ENCODE measurements at places on chromosomes 3 and 15.

DNA sequence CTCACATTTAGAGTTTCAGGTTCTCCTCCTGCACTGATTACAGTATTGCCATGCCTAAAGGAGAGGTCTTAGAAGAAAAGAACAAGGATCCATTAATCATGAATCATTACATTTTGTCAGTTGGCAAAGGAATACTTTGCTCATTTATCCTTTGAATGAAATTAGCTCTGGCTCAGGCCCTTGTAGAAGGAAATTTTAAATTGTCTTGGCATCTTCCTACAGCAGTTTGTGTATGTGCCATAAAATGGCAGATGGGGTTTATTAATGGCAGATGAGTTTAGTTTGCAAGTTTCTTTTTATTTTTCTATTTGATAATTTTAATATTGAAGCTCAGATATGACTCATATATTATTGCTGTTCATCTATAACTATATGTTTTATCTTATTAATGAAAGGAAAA lies 181.2 kb upstream of the EPHA3 start:
- no peak for DNase-seq

GRCh38 chr3:157089455-157090221 lies 70.3 kb downstream of the CCNL1 start:
- DNase-seq = no peak

GRCh38 chr3:99713440-99713839 lies 75.0 kb downstream of the COL8A1 start:
- DNase-seq = no peak

- DNase-seq = peak; percentile 51
Measured at GRCh38 chr3:14467814-14468620, 65.6 kb downstream of the SLC6A6 start.

- DNase-seq = no peak
Measured at GRCh38 chr3:16448639-16449070, 64.8 kb downstream of the RFTN1 start.

DNA sequence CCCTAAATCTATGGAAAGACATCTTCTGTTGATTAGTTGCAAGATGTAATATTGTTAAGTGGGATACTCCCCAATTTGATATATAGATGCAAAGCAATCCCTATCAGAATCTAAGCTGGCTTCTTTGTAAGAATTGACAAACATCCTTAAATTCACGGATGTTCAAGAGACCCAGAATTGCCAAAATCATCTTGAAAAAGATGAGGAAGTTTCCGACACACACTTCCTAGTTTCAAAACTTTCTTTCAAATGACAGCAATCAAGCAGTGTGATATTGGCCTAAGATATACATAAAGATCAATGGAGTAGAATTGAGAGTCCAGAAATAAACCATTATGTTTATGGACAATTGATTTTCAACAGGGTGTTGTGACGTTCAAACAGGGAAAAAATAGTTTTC lies 383.6 kb downstream of the LPP start:
- no peak for DNase-seq

DNA sequence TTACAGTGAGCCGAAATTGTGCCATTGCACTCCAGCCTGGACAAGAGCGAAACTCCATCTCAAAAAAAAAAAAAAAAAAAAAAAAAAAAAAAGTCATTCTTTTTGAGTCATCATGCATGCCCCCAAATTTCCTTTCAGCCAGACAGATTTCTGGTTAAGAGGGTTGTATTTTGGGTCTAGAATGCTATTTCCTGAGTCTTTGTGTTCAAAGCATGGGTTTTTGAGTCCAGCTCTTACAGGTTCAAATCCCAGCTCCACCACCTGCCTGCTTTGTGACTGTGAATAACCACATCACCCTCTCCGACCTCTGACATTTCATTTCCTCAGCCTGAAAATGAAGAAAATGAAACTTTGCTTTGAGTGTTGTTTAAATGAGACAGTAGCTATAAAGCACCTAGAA lies 9.3 kb upstream of the C15orf61 start:
- no peak for DNase-seq

DNA sequence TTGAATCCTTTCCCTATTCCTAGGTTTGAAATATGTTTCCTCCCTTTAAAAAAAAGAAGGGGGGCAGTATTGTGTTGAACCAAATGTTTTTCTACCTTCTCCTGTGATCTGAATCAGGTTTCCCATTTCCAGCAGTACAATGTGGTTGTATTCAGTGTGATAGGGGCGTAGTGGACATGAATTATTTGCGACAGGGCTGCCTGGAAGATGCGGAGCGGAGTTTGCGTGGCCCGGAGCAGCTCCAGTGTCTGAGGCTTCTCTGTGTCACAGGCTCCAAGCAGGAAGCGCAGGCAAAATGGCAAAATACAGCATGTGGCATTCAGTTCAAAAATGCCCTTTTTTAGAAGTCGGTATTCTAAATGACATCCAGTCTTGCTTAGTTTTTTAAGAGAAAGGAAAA lies 154.4 kb downstream of the PGPEP1L start:
- DNase-seq = peak; percentile 85

- DNase-seq = no peak
Measured at GRCh38 chr15:90493647-90494046, 36.1 kb upstream of the CRTC3 start.

- DNase-seq = peak; percentile 14
Measured at GRCh38 chr3:5195605-5196004, 8.1 kb downstream of the EDEM1 start.

- no peak for DNase-seq
Measured at GRCh38 chr3:181782306-181782954, 70.7 kb downstream of the SOX2 start.

GRCh38 chr3:99246010-99246654 lies 344.6 kb upstream of the DCBLD2 start:
- no peak for DNase-seq

- DNase-seq = no peak
Measured at GRCh38 chr15:69375151-69375790, 38.9 kb upstream of the KIF23 start.

GRCh38 chr3:182201456-182202168 lies 489.9 kb downstream of the SOX2 start:
- DNase-seq = no peak

DNA sequence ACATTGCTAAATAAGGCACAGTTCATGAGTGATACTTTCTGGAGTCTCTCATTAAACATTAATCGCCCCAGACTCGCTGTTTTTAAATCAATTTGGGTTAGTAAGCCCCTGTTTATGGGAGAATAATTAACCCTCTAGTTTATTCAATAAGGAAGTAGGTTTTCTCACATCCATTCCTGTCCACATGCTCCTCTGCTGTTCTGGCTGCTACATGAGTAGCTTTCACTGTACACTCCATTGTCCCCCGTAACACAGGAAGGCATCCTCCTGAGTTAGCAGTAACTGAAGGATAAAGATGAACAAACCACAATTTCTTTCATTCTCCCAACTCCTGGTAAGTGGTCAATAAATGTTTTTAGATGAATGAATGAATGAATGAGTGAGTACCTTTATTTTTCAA lies 378.5 kb downstream of the DIPK2A start:
- no peak for DNase-seq

DNA sequence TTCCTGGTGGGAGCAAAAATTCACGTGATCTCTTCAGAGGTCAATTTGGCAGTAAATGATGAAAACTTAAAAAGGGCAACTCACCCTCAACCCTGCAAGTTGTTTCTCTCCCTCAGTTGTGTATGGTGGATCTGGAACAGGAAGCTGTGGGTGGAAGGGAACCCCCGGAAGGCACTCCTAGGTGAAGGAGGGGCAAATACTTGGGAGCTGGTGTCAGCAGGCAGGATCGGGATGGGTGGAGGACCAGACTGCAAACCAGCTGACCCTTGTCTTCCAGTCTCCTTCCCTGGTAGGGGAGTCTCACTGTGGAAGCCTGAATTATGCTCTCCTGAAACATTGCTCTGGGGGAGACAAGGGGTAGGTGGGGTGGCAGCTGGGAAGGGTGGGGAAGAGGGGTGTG lies 33.5 kb downstream of the PRR23E start:
- DNase-seq = no peak

DNA sequence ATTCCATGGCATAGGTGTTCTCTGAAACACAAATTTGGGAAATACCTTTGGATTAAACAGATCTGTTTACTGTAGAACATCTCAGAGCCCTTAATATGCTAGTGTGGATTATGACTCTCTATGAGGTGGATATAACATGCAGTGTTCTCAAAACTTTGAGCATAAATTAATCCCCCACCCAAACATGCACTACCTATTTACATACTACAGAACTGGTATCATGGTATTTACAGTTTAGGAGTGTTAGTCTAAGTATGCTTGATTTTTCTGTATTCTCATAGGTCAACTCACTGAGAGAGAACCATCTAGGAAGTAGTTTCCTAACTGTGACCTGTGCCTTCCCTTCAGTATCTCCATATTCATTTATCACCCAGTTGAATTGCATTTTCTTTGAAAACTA lies 30.9 kb upstream of the ZNF609 start:
- DNase-seq = no peak

GRCh38 chr15:96977886-96978285 lies 647.4 kb downstream of the NR2F2 start:
- no peak for DNase-seq

DNA sequence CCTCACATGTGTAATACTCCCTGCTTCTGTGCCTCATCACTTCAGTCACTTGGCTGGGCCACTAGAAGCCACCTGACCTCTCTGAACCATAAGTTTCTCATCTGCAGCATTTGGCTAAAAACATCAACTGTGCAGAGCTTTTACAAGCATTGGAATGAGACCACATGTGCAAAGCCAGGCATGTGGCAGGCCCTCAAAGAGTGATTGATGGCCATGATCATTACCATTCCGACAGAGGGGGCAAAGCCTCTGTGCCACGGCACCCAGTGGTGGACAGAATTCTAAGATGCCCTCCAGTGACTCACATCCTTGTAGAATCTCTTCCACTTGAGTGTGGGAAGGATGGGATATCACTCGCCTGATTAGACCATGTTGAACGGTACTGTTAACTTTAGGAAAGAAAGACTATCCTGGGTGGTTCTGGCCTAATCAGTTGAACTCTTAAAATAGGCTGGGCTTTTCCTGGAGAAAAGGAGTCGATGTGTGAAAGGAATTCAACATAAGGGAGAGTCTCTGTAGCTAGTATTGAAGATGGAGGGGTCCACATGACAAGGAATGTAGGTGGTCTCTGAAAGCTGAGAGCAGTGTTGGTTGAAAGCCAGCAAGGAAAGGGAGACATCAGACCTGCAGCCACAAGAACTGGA lies 13.5 kb downstream of the CDCP1 start:
- no peak for DNase-seq

DNA sequence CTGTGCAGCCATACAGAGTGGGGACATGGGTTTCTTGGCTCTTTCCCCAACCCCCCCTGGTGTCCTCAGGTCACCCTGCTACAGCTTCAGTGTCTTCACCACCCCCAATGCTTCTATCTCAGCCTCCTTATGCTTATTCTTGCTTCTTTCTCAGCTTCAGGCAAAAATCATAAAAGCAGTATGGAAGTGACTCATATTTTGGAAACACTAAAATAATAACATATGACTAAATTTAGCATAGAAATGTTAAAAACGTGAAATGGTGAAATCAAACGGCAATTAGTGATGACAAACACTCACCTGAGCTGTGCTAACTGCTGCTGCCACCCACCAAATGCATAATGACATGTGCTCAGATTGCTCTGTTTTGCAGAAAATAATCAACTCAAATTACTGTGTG lies 475.2 kb upstream of the EPHA3 start:
- no peak for DNase-seq

- no peak for DNase-seq
Measured at GRCh38 chr3:127536830-127537812, 53.4 kb downstream of the TPRA1 start.

DNA sequence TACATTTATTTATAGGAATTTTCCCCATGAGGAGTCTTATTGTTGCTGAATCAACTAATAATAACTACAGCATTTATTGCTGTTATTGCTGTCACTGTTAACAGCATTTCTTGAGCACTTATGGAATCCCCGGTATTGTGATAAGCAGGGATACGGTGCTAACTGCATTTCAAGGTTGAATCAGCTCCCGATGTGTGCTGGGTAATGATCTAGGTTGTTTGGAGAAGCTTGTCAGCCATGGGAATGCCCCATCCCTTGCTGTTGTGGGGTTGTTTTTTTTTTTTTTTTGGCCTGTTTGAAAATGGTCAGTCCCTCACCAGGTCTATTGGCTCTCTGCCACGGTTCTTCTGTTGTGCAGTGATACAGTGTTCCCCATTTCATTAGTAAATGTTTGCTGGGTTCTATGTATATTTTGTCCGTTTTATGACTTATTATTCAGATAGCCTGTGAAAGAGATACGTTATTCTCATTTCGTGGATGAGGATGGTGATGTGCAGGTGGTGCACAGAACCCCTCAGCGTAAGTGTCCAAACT lies 48.5 kb downstream of the MED12L start:
- DNase-seq = no peak

GRCh38 chr3:49713336-49714105 lies 6.0 kb downstream of the AMIGO3 start:
- no peak for DNase-seq

- no peak for DNase-seq
Measured at GRCh38 chr3:976006-976405, 116.8 kb upstream of the CNTN6 start.

- no peak for DNase-seq
Measured at GRCh38 chr15:41820791-41821423, 7.0 kb upstream of the JMJD7 start.

- no peak for DNase-seq
Measured at GRCh38 chr3:109234300-109234699, 82.0 kb downstream of the DPPA2 start.

DNA sequence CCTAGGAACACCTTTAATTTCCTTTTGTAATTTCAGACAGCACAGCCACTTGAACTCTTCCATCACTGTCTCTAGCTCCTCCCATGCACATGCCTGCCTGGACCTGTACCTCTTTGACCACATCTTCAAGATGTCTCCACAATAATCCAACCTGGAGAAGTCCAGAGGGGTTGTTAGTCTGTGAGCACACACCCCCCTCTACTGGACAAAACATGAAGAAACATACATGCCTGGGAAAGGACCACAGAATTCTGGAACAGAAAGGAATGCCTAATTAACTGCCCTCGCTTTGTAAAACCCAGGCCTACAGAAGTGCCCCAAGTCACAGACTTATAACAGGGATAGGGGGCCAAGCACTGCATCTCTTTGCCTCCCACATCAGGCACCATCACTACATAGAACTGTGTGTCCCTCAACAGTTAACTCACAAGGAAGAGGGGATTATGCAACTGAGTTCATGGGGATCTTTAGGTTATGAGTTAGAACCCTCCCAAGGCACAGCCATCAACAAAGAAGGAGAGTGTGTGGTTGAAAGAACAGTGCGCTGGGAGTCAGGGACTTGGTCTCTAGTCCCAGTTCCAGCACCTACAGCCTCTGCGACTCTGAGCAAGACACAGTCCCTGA lies 61.7 kb downstream of the FMN1 start:
- DNase-seq = peak; percentile 16

- DNase-seq = no peak
Measured at GRCh38 chr3:10247679-10248183, 528 bp upstream of the TATDN2 start.

All from CD4-positive, CD25-positive, alpha-beta regulatory T cell (primary cell).